T-helper 2 cell (primary cell): ENCODE measurements at places on chromosomes 5 and 9.

DNA sequence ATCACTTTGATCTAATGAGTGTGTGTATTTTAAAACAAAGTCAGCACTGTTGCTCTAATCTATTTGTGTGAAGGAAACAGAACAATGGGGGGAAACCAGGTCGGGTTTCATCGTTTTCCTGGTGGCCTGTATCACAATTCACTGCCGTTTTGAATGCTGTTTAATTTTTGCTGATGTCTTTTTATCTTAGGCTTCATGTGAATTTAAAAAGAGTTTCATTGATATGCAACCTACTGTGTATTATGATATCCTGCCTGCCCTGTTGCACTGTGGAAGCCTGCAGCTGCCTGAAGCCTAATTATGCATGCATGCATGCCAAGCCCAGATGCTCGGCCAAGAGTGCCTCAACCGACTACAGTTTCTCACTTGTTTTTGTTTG, 307.5 kb downstream of the ZNF608 start:
- DNase-seq: no peak

DNA sequence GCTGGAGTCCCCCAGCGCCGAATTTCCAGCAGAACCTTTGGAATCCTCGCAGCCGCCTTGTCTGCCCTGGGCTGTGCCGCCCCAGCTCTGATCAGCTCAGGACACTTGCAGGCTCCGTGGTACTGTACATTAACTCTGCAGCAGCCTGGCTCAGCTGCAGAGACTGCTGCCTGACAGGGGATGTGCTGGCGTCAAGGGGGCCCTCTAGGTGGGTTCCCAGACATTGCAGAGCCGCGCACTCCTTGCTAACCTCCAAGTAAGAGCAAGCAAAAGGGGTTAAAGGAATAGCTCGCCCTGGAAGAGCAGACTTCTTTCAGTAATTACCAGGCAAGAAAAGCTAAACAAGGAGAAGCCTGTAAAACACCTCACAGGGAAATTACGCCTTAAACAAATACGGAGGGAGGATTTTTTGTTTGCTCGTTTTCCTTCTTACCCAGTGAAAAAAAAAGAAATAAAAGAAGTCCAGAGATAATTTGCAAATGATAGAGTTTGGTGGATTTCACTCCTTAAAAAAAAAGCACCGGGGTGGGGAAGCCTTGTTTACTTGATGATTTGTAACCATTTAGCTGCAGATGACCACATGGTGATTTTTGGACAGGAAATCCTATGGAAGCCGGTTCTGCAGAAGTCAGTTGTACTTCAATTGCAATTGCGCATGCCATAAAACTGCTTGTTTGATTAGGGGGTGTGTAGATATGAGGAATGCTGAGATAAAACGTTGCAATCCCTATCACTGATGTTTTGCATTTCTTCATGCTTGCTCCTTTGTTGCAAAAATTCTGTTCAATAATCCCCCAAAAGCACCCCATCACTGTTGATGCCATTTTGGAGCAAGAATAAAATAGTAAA, 305.8 kb downstream of the PDE4D start:
- no peak for DNase-seq

DNA sequence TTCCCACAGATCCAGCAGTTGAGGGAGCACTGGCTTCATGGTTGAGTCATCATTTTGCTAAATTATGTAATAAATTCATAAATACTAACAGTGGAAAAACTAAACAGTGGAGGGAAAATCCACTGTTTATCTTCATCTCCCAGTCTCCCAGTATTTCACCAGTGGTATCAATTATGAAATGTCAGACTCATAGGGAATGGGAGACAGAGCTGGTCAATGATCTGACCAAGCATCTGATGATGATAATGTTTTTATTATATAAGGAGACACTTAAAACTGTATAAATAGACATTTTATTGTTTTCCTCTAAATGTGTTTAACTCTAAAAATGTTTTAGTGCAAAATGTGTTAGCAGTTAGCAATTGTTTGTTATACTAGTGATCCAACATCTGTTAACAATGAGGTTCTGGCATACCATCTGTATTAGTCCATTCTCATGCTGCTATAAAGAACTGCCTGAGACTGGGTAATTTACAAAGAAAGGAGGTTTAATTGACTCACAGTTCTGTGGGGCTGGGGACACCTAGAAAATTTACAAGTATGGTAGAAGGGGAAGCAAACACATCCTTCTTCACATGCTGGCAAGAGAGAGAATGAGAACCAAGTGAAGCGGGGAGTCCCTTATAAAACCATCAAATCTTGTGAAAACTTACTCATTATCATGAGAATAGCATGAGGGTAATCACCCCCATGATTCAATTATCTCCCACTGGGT, 11.8 kb upstream of the REEP5 start:
- DNase-seq: no peak

DNA sequence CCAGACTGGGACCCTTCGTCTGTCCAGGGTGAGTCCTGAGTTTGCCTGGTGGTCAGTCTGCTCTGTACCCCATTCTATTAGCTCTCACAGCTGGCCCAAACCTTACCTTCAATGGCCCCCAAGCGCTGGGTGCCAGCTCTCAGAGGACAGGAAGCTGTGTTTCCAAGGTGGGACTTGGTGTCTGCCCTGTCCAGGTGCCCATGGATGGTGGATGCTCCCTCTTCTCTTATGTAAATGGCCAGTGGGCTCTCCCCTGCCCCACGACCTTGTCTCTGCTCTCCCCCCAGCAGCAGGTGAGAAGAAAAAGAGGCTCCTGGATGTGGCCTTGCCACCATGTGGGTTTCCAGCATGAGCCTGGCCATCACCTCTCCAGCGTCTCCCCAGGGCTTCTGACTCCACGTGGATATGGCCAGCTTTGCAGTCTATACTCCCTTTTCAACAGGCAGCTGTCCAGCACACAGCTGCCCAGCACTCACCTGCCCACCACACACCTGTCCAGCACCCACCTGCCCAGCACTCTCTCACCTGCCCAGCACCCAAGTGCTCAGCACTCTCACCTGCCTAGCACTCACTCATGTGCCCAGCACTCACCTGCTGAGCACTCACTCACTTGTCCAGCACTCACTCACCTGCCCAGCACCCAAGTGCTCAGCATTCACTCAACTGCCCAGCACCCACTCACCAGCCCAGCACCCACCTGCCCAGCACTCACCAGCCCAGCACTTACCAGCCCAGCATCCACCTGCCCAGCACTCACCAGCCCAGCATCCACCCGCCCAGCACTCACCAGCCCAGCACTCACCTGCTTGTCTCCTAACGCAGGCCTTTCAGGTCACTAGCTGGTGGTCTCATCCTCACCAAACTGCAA, 136.2 kb upstream of the IRX2 start:
- no peak for DNase-seq

- no peak for DNase-seq
These were observed 72.1 kb downstream of the PDE6A start for GRCh38 chr5:149872351-149873040.

GRCh38 chr9:23342291-23342690, 483.7 kb downstream of the ELAVL2 start:
- DNase-seq: no peak

GRCh38 chr5:169395136-169395535, 94.2 kb upstream of the SLIT3 start:
- no peak for DNase-seq

DNA sequence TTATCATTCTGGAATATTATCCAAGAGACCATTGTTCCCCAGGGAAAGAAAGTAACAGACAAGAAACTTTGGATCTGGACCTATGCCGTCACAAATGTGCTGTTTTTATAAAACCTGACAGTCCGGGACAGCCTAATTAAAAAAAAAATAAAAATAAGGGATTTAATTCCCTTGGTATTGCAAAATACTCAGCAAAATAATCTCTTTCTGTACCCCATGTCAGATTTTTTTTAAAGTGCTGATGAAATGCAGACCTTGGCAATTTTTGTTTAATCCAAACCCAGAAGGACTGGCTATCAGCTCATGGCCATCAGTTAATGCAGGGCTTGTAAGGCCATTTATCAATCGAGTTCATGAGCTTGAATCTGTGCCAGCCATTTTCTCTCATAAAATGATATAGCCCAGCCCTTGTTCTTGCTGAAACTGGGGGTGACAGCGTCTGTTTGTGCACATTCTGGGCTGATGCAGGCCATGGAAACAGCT, 162.7 kb upstream of the S1PR3 start:
- DNase-seq: no peak

- no peak for DNase-seq
These were observed 53.5 kb upstream of the IL7R start for GRCh38 chr5:35803191-35803651.

- DNase-seq: no peak
These were observed 1.7 kb upstream of the EFNA5 start for GRCh38 chr5:107672211-107673038.

DNA sequence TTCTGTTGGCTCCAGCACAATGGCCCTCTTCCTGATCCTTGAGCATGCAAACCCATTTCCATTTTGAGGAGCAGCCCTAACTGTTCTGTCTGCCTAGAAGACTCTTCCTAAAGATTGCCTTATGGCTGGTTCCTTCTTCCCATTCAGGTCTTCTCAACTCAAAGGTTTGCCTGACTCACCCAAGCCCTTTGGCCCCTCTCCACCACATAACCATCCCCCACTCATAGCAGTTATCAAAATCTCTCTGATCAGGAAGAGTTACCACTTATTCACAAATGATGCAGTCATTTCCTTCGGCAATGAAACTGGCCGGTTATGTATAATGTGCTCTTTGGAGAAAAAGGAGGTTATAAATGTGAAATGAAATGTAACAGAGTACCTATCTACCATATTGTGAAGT, 8.9 kb upstream of the POU4F3 start:
- no peak for DNase-seq
